ENCODE measurements at places on chromosomes 16 and 17.

DNA sequence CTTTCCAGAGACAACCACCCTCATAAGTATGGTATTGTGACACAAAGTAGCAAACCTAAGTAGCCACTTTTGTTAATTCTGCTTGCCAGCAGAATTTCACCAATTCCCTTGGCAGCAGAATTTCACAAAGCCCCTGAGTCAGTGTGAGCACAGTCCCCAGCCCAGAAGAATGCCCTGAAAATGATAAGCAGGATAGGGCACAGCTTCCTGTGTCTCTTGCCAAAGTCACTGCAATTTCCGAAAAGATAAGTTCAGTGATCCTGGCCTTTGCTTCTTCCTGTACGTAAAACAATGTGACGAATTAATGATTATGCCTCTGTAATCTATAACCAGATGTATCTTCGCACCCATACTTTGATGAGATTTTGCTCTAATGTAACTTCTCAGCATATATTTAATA is 16.0 kb upstream of the WIPF2 start:
- DNase-seq: no peak

DNA sequence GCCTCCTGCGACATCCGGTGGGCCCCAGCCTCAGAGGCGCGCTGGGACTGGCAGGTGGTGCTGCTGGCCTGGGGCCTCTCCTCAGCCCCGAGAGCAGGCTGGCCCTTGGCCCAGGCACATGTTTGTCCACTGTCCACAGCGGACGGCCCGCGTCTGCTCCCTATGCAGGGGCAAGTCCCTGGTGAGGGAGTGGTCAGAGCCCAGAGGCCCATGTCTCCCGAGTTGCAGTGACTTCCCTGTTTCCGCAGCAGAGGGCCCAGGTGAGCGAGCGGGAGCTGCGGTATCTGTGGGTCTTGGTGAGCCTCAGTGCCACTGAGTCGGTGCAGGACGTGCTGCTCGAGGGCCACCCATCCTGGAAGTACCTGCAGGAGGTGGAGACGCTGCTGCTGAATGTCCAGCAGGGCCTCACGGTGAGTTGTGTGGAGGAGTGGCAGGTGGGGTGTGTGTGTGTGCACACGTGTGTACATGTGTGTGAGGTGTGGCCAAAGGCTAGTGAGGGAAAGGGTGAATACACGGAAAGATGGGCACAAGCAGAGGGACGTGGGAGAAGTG is 10.4 kb downstream of the IL34 start:
- no peak for DNase-seq

DNA sequence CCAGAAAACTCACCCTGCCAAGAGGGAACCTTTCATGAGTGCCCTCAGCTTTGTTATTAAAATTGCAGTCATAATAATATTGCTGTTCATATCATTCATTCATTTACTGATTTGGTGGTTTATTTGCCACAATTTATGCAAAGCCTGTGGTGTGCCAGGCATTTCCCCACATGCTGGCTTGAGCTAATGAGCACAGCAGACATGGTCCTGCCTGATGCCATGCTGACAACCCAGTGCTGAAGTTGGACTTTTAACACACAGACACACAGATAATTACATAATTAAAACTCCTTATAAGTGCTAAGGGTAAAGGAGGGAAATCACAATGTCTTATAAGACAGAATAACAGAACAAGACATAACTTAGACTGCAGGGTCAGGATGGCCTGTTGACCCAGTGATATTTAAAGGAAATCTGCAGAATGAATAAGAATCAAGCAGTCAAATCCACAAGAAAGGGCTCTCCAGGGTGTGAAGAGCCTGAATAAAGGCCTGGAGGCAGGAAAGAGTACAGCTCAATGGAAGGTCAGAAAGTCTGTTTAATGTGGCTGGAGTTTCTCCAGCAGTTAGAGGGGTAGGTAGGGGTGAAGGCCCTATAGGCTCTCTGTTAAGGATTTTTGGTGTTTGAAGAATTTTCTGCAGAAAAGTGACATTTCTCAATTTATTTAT is 196.9 kb upstream of the CDH11 start:
- DNase-seq: no peak

DNA sequence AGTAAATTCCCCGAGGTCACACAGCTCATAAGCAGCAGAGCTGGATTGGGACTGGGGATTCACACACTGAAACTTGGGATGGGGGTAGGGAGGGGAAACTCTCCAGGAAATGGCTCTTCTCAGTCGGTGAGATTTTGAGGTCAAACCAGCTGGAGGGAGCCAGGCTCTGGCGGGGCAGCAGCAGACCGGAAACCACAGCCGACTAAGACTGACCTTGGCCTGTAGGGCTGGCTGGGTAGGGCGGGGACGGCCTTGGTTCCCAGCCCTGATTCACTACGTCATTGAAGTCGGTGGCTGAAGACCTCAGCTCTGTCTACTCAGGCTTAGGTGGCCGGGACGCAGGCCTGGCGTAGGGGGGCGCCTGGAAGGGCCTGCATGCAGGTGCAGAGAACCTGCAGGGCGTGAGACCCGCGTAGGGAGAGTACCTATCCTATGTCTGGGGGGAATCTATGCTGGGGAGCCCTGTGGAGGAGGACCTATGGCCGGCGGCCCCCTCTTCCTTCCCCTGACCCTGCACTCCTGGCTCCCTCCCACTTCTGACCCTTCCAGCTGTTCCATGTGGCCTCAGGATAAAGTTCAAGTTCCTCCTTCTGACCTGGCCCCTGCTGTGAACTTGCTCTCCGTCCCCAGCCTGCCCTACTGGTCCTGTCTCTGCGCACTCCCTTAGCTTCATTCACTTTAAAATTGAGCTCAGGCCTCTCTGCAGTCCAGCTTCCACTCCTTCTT is 11.9 kb upstream of the SLC4A1 start:
- DNase-seq: no peak

Measured in NCI-H1436 treated with DMSO at 0.1 percent for 48 hours (cell line).